IgD-negative memory B cell (primary cell): ENCODE measurements at places on chromosomes 5 and 9. TPM values are rescaled to one million over a fixed set of nuclear protein-coding genes. Genes with fewer than 3 reads are reported as not detected.

IL33 gene
- polyA plus RNA-seq, result not detected

RAI14 gene
- 1.2 TPM for polyA plus RNA-seq

CATSPER3 gene
- not detected for polyA plus RNA-seq

FAM169A gene
- 1.6 TPM for polyA plus RNA-seq

POU5F2 gene
- 0.08 TPM for polyA plus RNA-seq

FGFR4 gene
- 0.38 TPM for polyA plus RNA-seq

PPP3R2 gene
- not detected for polyA plus RNA-seq

PCAT7 gene
- not detected for polyA plus RNA-seq
